IPS DF 6.9 (cell line): ENCODE measurements at places on chromosomes 7 and 10.
A peak's percentile ranks its signal among the peaks of the same experiment; 100 is the strongest.

GRCh38 chr7:107262857-107263256 lies 94.1 kb downstream of the HBP1 start:
- DNase-seq, result no peak

DNA sequence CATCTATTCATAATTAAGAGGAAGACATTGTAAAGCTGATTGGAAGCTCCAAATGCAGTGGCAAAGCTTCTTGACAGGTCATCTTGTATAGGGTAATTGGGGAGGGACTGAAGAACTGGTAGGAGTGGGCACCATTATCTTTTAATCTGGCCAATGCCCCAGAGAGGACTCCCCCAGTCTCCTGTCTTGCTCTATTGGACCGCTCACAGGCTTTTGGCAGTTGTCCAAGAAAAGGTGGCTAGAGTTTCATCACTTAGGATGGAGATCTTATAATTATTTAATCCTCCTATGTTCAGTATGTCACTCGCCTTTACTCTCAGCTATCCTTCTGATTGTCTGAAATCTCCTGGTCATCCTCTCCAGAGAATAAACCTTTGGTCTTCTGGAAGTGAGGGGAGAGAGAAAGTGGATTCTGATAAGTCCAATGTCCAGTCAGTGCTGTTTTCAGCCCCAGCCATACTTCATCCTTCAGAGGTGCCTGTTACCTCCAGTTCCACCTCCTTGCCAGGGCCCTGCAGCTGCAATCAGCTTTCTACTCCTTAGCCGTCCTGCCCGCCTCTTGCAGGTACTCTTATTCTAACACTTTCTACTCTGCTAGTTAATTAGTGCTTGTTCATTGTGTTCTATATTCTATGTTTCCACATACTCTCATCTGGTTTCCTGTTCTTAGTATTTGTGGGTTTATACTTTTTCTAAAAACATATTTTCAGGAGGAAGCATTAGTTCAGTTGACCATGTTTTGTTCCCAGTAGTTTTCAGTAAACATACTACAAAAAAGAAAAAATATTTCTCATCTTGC lies 241.6 kb downstream of the NSUN6 start:
- DNase-seq, result no peak

DNA sequence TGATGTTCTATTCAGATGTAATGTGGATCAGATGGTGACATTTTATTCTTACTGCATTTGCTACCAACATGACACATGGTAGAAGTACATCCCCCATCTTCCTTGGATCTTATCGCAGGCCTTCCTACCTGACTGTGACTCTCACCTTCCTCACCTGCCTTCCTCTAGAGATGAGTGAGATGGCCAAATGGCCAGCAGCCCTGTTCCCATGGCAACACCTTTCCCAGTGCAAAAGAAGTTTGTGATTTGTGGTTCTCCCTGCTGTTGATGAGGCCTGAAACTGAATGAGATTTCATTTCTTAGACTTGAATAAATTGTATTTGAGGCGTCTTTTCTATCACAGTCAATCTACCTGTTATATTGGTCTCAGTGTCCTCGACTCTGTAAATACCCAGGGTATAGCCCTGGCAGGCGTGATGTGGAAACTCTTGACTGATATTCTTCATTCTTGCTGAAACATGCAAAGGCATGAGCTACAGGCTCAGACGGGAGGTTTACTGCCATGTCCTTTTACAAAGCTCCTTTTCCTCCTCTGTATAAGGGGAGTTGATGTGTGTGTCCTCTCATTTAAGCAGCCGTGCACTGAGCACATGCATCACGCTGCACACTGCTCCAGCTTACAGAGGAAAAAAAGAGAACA lies 440.7 kb upstream of the AKR1E2 start:
- DNase-seq, result no peak

DNA sequence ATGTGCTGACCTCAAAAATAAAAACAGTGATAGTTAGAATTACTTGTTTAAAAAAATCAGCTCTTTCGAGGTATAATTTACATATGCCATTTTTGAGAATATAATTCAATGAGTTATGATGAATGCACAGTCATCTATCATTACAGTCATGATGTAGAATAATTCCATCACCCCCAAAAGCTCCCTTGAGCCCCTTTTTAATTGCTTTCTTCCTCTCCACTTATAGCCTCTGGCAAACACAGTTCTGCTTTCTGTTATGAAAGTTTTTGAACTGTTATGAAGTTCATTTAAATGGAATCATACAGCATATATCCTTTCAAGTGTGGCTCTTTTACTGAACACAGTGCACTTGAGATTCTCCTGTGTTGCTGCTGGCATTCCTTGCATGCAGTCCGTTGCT lies 41.4 kb downstream of the PRTFDC1 start:
- DNase-seq, result no peak

- no peak for DNase-seq
Observed at GRCh38 chr10:10855151-10855581, 162.5 kb upstream of the CELF2 start.

- DNase-seq, result no peak
Observed at GRCh38 chr10:29648114-29648982, 13.6 kb upstream of the SVIL start.

DNA sequence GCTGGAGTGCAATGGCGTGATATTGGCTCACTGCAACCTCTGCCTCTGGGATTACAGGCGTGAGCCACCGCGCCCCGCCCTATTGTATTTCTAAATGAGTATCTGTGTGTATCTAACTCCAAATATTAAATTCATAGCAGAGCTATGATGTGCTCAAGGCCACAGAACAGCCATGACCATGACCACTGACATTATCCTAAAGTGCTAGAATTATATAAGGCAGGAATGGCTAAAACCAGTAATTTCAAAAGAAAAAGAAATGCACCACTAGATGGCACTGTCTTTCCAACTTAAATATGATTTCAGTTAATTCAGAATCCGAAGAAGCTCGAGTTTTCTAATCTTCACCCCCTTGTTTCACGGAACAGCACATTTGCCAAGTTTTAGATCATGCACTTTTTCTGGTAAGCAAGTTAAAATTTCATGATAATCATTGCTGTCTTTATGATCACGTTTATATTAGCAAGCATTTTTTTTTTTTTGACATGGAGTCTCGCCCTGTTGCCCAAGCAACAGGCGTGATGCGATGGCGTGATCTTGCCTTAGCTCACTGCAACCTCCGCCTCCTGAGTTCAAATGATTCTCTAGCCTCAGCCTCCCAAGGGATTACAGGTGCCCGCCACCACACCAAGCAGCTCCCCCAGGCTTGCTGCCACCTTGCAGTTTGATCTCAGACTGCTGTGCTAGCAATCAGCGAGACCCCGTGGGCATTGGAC lies 65.3 kb downstream of the OR13A1 start:
- peak; percentile 20 for DNase-seq

DNA sequence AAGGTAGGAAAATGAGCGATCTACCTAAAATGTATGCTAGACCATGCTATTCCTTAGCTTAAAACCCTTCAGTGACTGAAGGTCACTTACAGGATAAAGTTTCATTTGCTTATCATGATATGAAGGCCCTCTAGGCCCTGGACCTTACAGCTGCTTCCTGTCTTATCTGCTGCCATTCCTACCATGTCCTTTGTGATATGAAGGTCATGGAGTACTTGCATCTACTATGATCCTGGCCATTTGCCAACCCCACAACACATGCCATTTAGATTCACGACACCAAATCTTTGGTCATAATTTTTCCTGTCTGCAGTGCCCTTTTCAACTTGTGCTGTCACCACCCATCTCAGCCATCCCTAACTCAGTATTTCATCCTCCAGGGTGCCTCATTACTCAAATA lies 181.8 kb upstream of the MDFIC start:
- DNase-seq, result no peak

- DNase-seq, result no peak
Observed at GRCh38 chr7:97075928-97076327, 41.6 kb upstream of the SDHAF3 start.

GRCh38 chr10:114167985-114168384 lies 6.0 kb downstream of the CCDC186 start:
- DNase-seq, result no peak

- DNase-seq, result no peak
Observed at GRCh38 chr7:16514271-16514670, 12.4 kb upstream of the LRRC72 start.

- no peak for DNase-seq
Observed at GRCh38 chr10:88042160-88043100, 179.0 kb downstream of the PTEN start.

DNA sequence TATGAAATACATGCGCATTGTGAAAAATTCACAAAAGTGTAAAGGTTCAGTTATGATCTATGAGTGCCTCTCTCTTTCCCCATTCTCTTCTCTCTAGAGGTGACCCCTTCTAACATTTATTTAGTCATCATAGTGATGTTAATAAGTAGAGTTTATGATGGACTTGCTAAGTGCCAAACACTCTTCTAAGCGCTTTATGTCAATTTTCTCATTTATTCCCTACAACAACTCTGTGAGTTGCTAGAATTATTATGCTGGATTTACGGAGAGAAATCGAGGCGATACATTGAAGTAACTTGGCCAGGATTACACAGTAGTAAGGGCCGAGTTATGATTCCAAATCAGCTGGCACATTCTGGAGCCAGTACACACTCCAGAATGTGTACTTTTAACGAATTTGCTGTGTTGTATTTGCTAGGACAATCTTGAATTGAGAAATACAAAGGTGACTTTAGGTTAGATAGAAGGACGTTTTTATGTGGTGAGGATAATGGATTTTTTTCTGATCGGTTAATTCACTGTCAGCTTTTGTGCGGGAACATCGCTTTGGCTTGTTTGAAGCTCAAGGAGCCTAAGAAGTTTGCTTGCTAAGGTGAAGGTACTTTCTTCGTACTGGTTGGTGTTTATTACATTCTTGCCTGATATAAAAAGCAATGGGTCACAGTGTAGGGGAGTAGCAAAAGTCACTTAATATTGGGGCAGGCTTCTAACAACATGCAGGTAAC lies 1.4 kb downstream of the ATRNL1 start:
- no peak for DNase-seq

DNA sequence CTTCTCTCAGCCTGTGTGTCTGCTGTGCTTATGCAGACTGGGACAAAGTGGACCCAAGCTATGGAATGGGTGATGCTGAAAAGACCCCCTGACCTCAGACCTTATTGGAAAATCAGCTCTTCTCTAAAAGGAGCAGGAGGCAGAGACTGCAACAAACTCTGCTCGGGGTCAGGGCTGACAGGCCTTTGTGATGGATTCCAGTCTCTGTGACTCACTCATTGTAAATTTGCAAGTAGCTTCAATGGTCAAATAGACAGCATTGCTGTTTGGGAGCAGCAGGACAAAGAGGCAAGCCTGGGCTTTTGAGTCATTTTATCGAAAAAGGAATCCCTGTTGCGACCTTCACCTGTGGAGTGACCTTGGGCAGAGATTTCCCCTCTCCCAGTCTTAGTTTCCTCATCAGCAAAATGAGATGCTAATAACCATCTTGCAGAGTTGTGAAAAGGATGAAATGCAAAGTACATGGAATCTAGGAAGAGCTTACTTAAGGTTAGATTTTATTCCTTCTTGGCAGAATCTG lies 26.1 kb upstream of the GPR26 start:
- no peak for DNase-seq

DNA sequence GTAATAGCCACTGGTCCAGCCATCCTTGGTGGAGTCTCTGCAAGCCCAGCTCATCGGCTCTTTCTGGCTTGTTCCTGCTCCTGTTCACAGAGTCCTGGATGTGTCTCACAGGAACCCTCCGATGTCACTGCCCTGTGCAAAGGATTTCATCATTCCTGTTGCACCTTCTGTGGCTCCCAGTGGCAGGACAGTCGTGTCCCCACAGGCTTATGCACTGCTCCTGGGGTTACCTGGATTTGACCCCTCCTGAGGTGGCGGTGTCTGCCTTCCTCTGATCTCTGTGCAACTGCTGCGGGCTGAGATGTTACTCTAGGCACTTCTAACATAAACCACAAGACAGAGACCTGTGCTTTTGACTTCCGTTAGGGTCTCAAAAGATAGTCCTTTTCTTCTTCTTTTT lies 30.6 kb downstream of the APBB1IP start:
- no peak for DNase-seq

DNA sequence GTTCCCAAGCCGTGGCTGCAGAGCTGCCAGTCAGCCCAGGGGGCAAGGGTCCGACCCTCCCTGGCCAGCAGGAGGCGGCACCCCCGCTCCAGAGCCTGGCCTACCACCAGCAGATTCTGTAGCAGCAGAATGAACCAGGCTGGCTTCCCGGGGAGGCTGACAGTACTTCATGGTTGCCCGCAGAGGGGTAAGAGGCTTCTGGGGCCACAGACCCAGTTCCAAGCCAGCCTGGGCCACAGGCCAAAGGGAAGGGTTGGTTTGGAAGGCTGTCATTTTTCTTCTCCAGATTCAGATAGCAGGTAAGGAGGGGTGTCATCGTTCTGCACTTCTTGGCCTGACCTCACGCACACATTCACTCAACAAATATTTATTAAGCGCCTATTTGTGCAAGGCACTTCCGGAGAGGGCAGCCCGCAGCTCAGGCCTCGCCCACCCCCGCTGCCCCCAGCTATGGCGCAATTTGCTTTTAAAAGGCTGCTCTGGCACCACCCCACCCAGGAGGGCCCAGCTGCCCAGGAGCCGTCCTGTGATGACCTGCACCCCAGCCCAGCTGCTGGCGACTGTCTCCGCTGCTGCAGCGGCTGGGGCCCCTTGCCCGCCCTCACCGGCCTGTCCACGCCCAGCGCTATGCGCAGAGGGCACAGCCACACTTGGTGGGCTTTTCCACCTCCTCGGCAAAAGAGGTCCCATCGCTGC lies 168.5 kb downstream of the LCOR start:
- DNase-seq, result no peak

- no peak for DNase-seq
Observed at GRCh38 chr7:32921896-32922295, 30.3 kb upstream of the KBTBD2 start.

DNA sequence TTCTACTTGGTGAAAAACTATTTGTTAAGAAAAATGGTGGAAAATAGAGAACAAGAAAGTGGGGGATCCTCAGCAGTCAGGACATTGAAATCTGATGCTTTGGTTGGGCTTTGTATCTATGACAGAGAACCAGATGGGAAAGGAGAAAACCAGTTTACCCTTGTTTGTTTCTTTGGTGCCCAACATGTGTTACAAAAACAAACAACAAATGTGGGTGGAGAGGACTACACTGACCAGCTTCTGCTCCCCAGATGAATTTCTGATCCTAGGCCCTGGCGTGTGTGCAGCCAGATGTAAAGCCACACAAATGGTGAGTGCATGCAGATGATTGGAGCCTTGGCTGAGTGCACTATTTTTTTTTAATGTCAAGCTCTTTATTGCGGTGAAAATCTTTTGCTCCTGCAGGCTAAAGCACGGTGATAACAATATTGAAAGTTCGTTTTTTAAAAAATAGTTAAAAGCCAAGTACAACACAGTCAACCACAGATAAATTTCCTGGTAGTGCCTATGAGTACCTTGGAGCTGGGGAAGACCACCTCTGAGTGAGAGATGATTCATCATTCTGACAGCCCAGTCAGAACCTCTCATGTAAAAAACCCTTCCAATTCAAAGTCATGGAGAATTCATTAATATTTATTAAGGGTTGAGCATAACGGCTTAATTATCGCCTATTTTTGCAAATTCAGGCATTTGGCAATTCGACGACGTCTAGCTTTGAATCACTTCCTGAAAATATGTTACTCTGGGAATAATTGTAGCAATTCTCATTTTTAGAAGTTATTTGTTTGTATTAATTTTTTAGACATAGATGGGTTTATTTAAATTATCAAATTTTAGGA lies 163.7 kb downstream of the AGMO start:
- no peak for DNase-seq
